ENCODE measurements at places on chromosomes 2 and 18.

GRCh38 chr2:29530281-29530680, 391.1 kb downstream of the ALK start:
- DNase-seq: no peak

DNA sequence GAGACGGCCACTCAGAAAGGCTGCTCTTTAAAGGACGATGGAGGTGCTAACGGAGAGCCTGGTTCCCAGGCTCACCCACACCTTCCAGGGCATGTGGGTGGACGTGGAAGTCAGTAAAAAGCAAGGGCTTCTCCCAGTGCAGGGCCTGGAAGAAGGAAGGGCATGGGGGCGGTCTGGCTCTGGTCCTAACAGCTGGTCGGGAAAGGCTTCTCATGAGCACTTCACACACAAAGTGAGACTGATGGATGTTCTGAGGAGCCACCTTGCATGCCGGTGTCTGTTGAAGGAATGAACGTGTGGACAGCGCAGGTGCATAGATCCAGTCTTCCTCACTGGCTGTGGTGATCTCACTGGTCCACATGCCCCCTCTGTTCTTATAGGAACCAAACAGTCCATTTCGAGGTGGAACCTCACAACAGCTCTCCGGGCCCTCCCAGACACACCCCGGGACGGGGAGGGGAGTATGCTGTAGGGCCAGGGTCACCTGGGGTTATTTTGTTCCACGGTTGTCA, 90.6 kb upstream of the UXS1 start:
- DNase-seq: no peak

GRCh38 chr2:162731917-162732804, 106.4 kb downstream of the KCNH7 start:
- DNase-seq: no peak

DNA sequence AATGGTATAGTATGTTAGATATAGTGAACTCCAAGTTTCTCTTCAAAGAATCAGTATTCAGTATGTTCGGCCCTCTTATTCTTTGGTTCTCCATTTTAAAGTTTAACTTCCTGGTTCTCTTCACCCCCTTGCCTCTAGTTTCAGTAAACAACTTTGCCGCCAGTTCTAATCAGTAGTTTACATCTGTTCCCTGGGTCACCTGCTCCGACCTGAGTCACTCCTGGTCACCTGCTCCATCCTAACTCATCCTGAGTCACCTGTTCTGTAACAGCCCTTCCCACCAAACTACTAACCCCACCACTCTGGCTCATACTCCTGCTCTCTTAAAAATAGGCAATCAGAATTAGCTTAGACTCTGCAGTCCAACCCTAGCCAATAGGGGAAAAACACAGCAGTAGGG, 23.7 kb upstream of the TEX51 start:
- DNase-seq: no peak

Data from NCI-H1694 (cell line).